Osteoblast (primary cell): ENCODE measurements at places on chromosomes 12 and 14. TPM values are rescaled to one million over a fixed set of nuclear protein-coding genes. Genes with fewer than 3 reads are reported as not detected.

- no peak for DNase-seq
These were observed 153.7 kb downstream of the SLC25A21 start for GRCh38 chr14:37018571-37019240.

- DNase-seq: no peak
These were observed 45.7 kb downstream of the TAOK3 start for GRCh38 chr12:118326991-118327390.

- DNase-seq: peak; percentile 11
These were observed 19.8 kb downstream of the KDM2B start for GRCh38 chr12:121561009-121561395.

- DNase-seq: peak; percentile 87
These were observed 570 bp upstream of the FIGNL2 start for GRCh38 chr12:51848841-51849735.

TMCC3 gene
- under 0.01 and 0.36 TPM in 2 replicates for total RNA-seq

HHIPL1 gene
- total RNA-seq: 11.2 and 12.3 TPM in 2 replicates
